ENCODE measurements at places on chromosomes 3 and 15.
A peak's percentile ranks its signal among the peaks of the same experiment; 100 is the strongest.

DNA sequence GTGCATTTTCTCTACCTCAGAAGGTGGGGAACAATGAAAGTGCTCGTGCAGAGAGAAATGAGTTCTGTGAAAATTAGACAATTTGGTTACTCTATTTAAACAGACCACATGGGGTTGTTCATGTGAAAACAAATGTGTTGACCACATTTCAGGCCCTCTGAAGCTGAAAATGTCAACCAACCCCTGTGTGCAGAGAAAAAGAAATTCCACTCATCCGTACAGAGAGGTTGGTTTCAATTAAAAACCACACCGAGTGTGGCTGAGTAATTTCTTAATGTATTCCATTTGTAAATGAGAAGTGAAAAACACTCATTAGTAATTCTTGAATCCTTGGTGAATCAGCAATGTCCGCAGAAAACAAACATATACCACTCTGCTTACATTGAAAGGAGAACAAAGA is 46.9 kb upstream of the SLC7A14 start:
- DNase-seq = peak; percentile 59

DNA sequence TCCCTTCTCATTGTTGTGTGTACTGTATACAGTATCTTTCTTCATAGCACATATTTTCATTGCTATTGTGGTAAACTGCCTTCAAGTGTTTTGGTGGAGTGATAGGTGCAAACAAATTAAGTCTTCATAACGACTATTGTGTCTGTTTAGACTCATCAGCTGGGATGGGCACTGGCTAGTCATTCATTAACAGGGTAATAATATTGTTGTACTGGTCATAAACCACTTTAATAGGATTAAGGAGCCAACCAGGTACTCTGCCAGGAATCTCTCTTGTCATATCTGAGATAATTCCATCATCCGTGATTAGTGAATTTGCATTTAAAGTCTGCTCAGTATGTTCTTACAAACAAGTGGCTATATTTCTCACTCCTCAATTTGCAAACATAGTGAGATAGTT is 10.2 kb upstream of the TMEM45A start:
- no peak for DNase-seq

DNA sequence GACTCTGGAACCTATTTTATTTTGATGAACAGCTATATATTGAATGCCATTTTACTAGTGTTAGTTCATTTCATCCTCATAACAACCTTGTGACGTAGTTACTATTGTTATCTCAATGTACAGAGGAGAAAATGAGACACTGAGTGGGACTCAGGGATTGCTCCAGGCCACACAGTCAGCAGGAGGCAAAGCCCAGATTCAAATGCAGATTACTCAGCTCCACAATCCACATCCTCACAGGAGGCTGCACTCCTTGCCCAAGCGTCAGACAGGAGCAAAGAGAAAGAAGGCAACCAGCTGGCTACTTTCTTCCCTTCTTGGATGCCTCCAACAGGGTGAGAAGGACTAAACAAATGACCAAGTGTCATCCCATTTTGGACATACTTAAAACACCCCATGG is 92.0 kb upstream of the CCDC54 start:
- DNase-seq = peak; percentile 19

GRCh38 chr3:188008582-188009213 is 145.3 kb upstream of the LPP start:
- DNase-seq = no peak

DNA sequence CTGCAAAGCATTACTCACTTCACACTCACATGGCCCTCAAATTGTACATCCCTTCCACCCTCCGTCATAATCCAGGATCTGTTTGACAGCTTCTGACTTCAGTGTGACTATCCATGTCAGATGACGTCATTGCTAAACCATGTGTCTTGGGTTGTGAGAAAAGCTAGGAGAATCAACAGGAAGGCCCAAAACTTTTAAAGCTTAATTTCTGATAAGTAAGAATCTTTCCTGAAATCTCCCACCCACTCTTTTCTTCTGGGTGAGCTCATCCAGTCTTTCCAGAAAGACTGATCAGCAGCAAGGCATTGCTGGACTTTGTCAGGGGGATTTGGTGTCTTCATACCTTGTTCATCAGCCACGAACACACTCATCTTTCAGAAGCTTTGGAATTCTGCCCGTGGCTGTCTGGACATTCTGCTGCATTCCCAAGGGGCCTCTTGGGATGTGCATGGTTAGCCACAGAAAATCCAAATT is 11.5 kb upstream of the LMCD1 start:
- peak; percentile 100 for DNase-seq

GRCh38 chr3:161171639-161172552 is 49.2 kb upstream of the NMD3 start:
- no peak for DNase-seq

- peak; percentile 45 for DNase-seq
Measured at GRCh38 chr3:197463279-197463678, 92.5 kb downstream of the BDH1 start.

DNA sequence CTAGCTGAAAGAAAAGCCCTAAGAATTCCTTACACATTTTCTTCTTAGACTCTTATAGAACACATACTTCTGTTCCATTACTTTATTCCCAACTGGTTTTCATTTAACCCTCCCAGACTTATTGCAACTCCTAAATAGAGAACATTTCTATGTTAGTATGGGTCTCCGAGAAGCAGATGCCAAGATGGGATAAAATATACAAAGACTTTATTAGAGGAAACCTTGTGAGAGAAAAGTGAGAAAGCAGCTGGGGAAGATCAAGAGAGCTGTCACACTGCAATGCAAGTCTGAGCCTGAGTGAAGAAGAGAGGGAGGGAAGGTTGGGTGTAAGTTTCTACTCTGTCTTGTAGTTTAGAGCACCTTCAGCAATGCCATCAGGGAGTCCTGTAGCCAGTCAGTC is 979.3 kb downstream of the IGSF11 start:
- no peak for DNase-seq

DNA sequence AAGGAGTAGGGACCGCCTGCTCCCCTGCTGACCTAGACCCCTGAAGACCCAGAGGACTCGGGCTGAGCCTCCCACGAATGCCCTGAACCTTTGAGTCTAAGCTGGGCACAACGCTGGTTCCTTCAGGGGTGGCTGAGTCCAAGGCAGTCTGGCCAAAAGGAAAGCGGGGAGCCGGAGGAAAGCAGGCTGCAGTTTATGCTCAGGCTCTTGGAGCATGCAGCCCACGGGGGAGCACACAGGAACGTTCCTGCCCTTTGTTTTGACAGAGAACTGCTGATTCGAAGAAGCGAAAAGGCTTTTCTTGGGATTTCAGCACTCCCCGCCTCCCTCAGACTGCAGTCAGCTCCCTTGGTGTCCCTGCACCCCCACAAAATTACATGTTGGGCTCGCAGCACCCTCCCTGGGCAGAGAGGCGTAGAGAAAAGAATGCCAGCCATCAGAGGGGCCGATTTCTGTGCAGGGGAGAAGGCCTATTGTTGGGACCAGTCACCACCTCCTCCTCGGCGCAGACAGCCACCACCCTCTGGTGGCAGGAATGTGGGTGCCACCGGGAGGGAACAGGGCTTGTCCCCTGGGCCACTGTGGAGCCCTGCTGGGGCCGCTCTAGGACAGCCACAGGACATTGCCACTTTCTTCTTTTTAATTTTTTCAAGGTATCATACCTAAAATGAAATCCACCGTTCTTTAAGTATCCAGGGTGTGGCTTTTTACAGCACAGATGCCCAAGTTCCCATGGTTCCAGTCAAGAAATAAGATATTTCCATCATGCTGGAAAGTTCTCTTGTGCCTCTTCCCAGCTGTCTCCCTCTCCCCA is 72.2 kb downstream of the SMAD6 start:
- DNase-seq = peak; percentile 90

DNA sequence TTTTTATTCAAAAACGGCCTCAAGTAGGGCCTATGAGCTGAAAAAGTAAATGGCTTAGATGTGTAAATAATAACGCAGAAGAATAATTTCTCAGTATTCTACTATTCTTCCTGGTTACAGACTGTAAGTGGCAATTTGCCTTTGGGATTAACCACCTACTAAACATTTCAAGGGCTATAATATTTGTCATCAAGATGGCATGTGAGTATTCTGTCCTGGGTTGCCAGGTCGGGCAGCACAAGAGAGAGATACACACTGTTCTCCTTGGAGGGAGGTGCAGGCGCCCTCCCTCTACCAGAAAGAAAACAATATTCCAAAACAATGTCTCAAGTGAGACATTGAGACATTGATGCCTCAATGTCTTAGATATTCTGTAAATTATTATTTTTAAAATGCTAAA is 278.4 kb downstream of the OCA2 start:
- no peak for DNase-seq

DNA sequence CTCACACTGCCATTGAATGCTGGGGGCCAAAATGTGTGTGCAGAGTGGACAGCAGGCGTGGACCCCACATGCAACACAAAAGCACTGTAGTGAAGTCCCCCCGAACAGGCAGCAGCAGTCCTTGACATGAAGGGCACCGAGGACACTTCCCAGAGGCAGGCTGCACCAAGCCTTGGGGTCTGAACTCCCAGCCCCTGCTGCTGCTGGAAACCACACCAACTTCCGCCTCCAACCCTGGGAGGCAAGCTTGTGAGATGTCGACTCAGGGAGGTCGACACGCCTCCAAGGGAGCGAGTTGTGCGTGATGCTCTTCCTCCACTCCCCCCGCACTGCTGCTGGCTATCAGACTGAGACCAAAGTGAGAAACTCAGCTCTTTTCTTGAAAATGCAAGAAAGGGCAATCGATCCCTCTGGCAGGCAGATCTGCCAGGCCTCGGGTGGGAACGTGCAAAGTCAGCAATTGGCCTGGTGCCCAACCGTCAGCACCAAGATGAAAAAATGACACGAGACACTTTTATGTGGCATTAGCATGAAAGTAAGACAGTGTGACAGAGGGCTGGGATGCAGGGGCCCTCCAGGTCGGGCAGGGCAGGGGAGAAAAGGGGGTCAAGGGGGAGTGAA is 43.6 kb downstream of the WHAMM start:
- DNase-seq = peak; percentile 18

- no peak for DNase-seq
Measured at GRCh38 chr3:56260262-56260661, 208.0 kb downstream of the ERC2 start.
